ENCODE measurements at places on chromosomes 3 and 15. TPM values are rescaled to one million over a fixed set of nuclear protein-coding genes. Genes with fewer than 3 reads are reported as not detected.

Gene OIP5
- 5.0 TPM for polyA plus RNA-seq

DNA sequence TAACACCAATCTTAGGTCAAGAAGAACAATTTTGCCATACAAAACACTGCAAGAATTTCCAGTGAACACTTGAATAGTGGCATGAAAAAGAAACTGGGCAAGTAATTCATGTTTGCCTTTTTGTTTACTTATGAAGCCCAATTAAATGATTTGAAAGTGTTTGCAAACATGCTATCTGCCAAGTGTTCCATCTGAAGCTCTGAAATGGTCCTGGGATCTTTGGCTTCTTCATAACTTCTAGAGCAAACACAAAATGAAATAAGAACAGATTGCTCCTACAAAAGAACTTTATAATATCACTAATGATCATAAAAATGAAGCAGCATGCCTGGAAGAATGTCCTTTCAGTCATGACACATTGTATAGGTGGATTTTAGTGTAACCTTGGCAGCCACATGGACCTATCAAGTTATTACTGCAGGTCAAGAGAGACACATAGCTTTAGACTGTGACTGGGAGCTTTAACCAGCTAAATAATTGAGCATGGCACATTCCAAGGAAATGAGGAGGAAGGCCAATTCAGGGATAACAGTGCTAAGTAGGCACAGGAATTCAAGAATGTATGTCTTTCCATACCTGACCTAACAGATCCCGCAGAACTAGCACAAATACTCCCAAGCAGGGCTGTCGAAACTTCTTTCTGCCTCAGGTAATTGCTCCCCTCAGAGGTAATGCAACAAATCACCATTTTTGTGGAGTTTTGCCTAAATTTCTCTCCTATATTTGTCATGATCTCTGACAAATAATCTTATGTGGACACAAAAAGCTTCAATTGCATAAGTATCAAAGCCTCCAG lies 144.6 kb downstream of the DUT start:
- DNase-seq, result no peak

GRCh38 chr3:158781849-158782248 lies 20.0 kb upstream of the MFSD1 start:
- DNase-seq, result no peak

DNA sequence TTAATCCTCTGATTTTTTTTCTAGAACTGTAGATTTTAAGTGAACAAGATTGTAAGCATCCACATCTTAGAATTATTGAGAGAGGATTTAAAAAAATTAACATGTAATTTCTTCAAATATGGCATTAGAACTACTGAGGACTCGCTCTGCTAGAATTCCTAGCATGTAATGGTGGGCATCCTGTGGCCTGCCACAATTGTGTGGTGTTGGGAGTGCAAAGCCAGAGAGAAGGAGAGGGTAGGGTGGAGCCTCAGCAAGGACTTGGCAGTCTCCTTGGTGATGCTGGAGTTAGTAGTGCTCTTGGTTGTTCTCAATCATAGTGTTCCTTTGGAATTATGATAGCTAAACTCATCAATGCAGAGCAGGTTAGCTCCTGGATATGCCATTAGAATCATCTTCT lies 443.9 kb upstream of the TBL1XR1 start:
- no peak for DNase-seq

DNA sequence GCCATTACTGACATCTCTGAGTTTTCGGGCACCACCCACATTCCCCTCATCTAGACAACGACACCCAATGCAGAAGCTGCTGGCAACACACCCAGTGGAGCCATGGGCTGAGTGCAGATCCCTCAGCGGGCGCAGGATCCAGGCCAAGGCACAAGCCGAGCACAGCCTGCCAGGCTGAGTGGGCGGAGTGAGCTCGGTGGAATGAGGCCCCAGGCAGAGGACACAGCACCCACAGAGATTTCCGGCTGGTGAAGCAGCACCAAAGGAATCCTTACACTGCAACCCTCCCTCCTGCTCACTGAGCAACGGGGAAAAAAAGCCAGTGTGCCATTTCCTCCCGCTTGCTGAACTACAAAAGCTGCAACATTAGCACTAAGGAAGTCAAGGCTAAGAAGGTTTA lies 34.3 kb downstream of the ZMAT3 start:
- peak; percentile 68 for DNase-seq

DNA sequence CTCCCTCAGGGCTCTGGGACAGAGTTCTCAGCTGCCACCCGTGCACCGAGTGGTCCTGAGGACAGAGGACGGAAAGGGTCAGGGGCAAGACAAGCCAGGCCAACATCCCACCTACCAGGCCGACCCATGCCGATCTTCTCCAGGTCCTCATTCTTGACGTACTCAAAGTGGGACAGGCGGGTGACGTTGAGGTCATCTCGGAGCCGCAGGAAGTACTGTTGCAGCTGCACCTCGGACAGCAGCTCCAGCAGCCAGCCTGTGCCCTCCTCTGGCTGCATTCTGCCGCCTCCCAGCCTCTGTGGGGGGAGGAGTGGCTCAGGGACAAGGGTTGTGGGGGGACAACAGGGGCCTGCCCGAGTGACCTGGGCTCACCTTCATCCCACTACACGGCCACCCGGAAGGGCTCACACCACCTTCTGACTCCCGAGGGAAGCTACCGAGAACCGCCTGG lies 20.0 kb downstream of the TNK2 start:
- no peak for DNase-seq

DNA sequence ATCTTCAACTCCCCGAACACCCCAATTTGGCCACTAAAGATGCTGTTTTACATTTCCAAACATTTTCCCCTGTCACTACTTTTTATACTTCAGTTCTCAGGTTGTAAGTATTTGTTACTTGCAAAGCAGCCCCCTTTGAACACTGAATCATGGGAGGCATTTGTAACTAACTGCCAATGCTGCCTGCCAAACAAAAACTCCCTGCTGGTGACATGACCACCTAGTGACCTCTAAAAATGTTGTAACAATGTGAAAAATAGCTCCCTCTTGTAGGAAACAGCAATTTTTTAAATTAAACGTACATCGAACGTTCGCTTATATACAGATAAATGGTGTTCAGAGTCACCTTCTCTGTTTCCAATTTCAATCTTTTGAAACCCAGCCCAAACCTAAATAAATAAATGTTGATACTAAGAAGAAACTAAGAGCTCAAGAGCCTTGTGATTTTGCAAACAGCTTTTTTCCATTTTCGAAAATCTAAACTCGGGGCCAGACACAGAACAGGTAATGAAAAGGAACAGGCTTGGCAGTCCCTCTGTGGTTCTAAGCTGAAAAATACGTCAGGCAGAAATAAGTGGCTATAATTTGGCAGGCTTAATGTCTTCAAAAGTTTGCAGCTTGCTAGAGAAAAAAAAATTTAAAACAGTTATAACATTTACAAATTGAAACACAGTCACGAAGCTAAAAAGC lies 268.6 kb upstream of the WNT5A start:
- no peak for DNase-seq

DNA sequence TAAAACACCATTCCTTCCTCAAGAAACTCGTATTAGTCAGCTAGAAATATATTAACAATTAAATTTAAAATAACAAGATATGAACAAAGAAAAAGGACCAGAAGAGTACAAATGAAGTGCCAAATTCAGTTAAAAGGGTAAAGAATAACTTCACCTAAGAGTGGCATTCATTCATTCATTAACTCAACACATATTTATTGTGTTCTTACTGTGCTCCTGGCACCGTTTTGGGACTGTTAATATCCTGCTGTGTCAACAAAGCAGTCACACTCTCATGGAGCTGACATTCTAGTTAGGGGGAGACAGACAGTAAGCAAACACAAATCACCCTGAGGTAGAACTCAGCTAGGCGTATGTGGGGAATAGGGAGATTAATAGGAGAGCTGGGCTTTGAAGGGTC lies 123.6 kb upstream of the DPPA4 start:
- no peak for DNase-seq

DNA sequence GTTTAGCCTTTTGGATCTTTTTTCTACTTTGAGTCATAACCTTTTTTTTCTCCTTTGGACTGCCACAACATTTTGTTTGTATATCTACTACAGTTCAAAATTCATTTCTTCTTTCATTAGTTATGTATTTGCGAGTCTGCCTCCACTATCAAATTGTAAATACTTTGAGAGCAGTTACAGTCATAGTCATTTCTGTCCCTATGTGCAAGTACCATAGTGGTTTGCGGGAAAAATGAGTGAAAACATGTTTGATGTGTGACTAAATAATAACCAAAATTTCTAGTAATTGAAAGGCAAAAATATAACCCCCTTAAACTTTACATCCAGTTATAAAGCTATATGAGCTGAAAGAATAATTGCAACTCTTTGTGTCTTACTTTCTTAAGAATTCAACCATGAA lies 45.8 kb upstream of the CCDC50 start:
- no peak for DNase-seq

Gene ATP13A5
- not detected for polyA plus RNA-seq

GRCh38 chr15:41945221-41945620 lies 27.1 kb downstream of the EHD4 start:
- DNase-seq, result no peak

Gene HIGD2B
- polyA plus RNA-seq, result not detected

- no peak for DNase-seq
Observed at GRCh38 chr15:48565560-48566482, 79.7 kb downstream of the FBN1 start.

GRCh38 chr15:71634820-71635560 lies 175.4 kb upstream of the NR2E3 start:
- DNase-seq, result no peak

Gene GOLGA8N
- not detected for polyA plus RNA-seq

DNA sequence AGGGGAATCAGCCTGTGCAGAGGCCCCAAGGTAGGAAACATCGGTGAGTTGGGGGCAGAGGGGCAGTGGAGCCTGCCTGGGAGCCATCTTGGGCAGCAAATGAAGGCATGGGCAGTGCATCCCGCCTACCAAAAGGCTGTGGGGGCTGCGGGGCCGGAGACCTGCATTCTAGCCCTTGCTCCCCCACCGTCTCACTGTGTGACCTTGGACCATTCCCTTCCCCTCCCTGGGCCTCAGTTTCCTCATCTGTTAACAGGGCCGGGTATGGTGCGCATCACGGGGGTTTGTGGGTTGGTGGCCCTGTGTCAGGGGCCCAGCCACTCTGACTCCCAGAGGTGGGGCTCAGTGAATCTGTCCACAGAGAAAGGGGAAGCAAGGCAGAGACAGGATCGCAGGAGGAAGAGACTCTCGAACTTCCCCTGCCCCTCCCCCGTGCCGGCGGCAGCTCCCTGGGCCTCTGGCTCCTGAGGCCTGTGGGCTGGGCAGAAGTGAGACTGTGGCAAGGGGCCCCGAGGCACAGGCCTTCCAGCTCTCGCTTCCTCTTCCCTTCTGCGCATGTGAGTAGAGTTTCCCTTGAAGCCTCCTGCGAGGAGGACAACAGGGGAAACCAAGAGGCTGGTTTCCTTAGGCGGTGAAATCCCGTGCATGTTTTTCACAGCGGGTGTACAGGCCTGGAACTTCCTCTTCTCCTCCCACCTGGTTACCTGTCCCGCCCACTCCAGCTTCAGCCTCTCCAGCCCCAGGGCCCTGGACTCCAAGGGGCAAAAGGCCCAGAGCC lies 42.9 kb downstream of the IDH2 start:
- DNase-seq, result peak; percentile 63

GRCh38 chr3:57335283-57335938 lies 42.9 kb upstream of the ASB14 start:
- DNase-seq, result no peak

Gene LDHAL6B
- polyA plus RNA-seq, result not detected

- no peak for DNase-seq
Observed at GRCh38 chr3:152745646-152746045, 89.3 kb upstream of the P2RY1 start.

- DNase-seq, result no peak
Observed at GRCh38 chr3:31254483-31254882, 278.2 kb upstream of the STT3B start.

- no peak for DNase-seq
Observed at GRCh38 chr3:67067251-67067650, 69.1 kb downstream of the KBTBD8 start.

DNA sequence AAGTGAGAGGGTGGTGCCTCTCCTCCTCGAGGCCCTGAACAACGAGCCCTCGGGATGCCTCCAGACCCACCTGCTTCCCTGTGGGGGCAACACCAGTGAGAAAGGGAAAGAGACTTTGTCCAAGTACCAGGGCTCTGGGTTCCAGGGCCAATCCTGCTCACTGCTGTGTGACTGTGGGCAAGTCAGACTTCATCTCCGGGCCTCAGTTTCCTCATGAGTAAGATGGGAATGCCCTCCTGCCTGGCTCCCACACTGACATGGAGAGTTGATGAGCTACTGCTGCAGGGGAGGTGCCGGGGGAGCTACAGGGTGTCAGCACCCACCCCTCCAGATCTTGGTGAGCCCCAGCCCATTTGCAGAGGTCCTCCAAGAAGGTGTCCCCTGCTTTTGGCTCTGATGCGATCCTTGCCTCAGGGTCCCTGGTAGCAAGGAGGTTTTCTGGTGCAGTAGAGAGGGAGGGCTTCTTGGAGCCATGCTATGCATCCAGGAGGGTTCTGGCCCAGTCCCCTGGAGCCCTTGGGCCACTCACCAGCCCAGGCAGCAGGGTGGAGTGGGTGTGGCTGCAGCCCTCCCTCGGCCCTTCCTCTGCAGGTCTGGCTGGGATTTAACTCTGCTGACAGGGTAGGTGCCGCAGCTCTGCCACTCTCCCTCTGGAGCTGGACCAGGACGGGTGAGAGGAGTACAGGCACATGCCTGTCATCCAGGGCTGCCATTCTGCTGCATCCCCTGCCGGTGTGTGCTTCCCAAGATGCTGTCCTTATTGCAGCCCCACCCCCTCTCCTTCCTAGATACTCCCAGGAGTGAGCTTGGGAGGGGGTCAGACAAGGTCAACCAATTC lies 26.9 kb downstream of the LOXL1 start:
- DNase-seq, result no peak

- no peak for DNase-seq
Observed at GRCh38 chr3:52034651-52035050, 21.7 kb downstream of the DUSP7 start.

DNA sequence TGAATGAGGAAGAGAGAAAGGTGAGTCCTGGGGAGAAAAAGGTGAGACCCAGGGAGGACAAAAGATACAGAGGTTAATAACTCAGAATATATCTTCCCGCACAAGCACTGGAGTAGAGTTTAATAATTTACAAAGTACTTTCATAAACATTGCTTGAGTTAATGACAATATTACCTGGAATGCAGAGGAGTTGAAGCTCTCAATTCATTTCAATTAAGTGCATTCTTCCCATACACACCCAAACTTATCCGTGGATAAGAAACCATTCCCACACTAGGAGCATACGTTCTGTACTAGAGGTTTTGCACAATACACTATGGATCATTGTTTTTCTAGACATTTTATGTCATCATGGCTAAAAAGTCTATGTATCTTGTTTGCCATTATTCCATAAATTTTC lies 23.3 kb upstream of the KNG1 start:
- DNase-seq, result no peak

DNA sequence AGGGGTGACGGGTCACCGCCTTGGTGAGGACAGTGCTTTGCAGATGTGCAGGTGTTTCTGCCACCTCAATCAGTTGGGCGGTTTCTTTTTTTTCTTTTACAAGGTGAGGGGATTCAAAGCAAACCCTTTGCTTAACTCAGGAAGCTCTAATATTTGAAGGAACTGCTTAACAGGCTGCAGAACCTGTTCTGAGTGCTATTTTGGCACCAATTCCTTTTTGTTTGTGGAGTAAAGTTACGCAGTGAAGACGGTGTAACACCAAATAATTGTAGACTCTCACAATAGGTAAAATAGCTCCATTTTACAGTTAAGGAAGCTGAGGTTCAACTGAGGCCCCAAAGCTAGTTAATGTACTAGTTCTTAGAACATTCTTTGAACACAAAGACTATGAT lies 6.6 kb downstream of the GHRL start:
- no peak for DNase-seq

Gene PRSS50
- polyA plus RNA-seq, result not detected

Gene SLC12A1
- polyA plus RNA-seq, result not detected
